ENCODE measurements at places on chromosomes 6 and 20.

GRCh38 chr6:109381061-109381746 lies 1.1 kb downstream of the CD164 start:
- peak; percentile 27 for DNase-seq

GRCh38 chr6:93243231-93243778 lies 176.1 kb downstream of the EPHA7 start:
- DNase-seq, result no peak

DNA sequence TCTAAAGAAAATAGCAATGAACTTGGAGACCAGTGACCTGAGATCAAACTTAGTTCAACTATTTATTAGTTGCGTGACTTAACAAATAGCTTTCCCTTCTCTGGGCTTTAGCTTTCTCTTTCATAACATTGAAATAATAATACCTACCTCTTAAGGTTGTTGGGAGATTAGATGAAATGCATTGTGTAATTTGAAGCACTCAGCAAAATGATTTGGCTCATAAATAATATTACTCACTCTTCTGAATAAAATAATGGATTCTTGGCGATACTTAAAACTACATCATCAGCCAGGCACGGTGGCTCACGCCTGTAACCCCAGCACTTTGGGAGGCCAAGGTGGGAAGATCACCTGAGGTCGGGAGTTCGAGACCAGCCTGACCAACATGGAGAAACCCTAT lies 556.2 kb upstream of the JARID2 start:
- no peak for DNase-seq

GRCh38 chr20:53736757-53737395 lies 143.2 kb upstream of the ZNF217 start:
- no peak for DNase-seq
